ENCODE measurements at places on chromosomes 16 and 17. TPM values are rescaled to one million over a fixed set of nuclear protein-coding genes. Genes with fewer than 3 reads are reported as not detected.

Gene ZG16
- not detected for total RNA-seq

Gene MPP3
- total RNA-seq, result 6.6 TPM

Gene SLC16A13
- 19.1 TPM for total RNA-seq

Gene TMIGD1
- total RNA-seq, result not detected

Gene ITGAX
- total RNA-seq, result 0.12 TPM

GRCh38 chr17:46088595-46088994, 89.5 kb downstream of the STH start:
- no peak for DNase-seq

Gene TOX3
- 8.6 TPM for total RNA-seq

Gene KRTAP2-1
- total RNA-seq, result not detected

Gene ACE
- total RNA-seq, result 5.5 TPM

DNA sequence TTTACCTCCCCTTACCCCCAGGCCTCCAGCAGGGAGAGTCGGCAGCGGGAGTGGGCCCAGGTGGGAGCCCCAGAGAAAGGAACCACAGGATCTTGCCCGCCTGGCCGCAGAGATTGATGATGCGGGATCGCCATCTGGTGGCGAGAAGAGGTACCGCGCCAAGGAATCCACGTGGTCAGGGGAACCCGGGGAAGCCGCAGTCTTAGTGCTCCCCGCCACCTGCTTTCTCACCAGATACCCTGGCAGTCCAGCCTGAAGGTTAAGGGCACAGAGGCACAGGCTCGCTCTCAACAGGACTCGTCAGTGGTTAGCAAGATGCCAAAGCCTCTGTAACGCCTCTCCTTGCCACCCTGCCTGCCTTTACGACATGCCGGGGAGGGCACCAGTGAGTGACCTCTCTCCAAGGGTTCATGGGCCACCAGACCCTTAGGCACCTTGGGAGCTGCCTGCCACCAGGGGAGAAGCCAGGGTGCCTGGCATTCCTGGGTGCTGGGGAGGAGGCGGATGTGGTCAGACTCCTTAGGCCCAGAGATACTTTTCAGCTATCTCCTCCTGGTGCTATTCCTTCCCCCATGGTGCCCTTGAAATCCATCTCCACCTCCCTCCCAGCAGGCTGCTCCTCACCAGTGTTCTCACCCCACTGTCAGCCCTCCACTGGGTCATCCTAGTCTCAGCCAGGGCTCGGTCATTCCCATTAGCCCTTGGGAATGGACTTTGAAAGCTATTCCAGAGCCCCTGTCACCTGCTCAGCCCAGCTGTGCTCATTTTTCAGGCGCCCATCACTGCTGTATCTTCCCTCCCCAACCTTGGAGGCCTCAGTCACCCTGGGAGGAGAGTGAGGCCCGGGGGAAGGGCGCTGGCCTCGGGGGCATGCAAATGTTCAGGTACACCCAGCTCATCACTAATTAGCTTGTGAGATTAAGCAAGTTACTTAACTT, 5.5 kb upstream of the RHBDF2 start:
- DNase-seq, result peak; percentile 99

All from endodermal cell (in vitro differentiated cells).